ENCODE measurements at places on chromosomes 12 and 14.
A peak's percentile ranks its signal among the peaks of the same experiment; 100 is the strongest.

- DNase-seq, result no peak
These were observed 8.0 kb upstream of the VWF start for GRCh38 chr12:6132496-6132895.

- no peak for DNase-seq
These were observed 196.9 kb downstream of the ALG10 start for GRCh38 chr12:34219046-34219770.

- DNase-seq, result no peak
These were observed 133.4 kb downstream of the PIK3C2G start for GRCh38 chr12:18394742-18395141.

GRCh38 chr12:124921200-124922031, 7.0 kb upstream of the UBC start:
- DNase-seq, result peak; percentile 66

DNA sequence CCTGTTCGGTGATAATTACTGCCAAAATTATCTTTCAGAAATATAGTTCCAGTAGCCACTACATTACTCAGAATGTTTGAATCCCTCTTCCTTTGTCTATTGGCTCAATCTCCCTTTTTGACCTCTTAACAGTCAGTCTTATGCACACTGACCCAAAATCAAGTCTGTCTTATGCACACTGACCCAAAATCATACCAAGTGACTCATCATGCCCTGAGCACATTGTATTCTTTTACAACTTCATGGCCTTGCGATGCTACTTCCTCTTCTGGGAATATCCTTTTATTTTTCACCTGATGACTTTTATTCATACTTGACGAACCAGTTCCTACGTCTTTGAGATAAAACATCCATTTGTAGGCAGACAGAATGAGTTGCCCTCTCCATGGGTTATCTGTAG, 182.3 kb downstream of the NPAS3 start:
- no peak for DNase-seq

Data from right hindlimb (tissue), 1 donor.